ENCODE measurements at places on chromosomes 4 and X.

DNA sequence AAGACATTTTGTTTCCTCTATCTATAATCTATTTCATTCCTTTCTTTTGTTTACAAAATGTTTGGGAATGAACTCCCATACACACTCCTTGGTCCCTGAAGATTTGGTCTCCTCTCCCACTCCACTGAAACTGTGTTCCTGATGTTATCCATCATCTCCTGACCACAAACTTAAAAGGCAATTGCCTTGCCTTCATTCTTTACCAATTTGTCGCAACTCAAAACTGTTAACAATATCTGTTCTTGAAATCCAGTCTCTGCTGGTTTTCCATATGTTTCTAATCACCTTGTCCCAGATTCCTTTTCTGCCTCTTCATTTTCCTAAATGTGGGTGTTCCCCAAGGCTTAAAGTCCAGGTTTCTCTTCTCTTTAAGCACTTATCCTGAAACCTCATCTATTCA is 262.2 kb upstream of the TTC29 start:
- DNase-seq: no peak

DNA sequence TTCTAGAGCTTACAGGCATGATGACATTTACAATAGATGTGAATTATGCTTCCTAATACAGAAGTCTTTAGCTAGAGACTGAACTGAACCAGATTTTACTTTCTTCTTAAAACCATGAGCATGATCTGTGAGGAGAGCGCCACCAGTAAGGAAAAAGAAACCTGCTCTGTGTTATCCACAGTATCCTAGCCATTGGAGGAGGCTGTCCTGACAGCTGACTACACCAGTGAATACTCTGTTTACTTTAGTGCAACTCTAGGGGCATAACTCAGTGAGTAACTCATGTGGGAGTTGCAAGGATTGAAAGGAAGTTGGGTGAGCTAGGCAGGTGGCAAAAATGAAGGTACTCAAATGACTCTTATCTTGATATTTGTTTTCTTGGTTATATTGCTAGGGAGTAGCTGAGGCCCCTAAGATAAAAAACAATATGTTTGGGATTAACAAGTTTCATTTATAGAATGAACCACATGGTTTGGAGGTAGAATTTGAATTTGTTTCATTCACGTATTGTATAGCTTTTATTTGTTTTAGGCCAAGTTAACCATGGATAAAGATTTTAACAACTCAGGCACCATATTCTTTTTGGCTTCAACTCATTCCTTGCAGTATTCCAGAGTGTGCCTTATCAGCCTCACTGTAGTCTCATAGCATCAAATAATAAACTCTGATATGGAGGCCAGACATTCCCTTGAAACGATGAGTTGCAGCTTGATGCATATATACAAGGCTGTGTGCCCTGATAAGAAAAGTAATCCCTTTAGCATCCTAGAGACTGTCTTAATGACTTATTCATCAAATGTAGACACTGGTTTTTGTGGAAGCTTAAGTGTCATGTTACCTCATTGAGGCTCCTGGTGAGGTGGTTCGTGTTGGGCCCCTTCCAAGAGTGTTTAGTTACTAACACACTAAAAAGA is 2.5 kb downstream of the BMP3 start:
- DNase-seq: no peak

GRCh38 chrX:2875798-2876399 is 47.2 kb downstream of the GYG2 start:
- DNase-seq: peak; percentile 15

GRCh38 chr4:12116009-12116552 is 687.4 kb upstream of the HS3ST1 start:
- peak; percentile 26 for DNase-seq

GRCh38 chrX:149903889-149904748 is 23.1 kb downstream of the MAGEA8 start:
- peak; percentile 38 for DNase-seq

GRCh38 chr4:1579001-1579900 is 104.9 kb downstream of the FAM53A start:
- peak; percentile 88 for DNase-seq

- DNase-seq: no peak
These were observed 84.0 kb downstream of the PHKA2 start for GRCh38 chrX:18899796-18900380.

DNA sequence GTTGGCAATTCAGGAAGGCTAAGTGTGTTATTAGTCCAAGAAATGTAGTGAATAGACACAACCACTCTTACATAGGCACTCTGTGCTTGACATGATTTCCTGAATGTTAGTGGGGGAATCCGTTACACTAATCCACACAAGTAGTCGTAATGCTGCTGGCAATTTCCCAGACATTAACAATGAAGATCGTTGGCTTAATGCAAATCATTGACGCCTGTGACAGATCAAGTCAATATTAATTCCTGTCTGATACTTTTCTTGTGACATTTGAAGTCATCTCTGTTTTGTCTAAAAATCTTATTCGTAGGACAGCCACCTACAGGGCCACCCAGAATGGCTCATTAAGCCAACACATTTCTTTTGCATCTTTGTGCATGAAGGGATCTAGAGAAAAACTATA is 939.1 kb upstream of the FTHL17 start:
- no peak for DNase-seq

DNA sequence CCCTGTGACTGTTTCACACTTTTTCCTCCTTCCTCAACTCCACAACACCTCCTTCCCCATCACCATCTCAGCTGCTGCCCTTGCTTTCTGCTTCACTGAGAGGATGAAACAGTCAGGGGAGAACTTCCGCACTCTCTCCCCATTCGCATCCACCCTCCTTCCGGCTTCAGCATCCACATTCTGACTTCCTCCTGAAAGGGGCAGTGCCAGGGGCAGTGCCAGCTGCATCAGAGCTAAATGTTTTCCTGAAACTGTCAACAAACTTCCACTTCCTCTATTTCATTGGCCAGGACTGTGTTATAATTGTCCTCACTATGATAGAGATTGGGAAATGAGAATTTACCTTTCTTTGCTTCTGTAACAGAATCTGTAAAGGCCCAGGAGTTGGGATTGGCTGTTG is 18.2 kb upstream of the RASL11B start:
- peak; percentile 53 for DNase-seq

DNA sequence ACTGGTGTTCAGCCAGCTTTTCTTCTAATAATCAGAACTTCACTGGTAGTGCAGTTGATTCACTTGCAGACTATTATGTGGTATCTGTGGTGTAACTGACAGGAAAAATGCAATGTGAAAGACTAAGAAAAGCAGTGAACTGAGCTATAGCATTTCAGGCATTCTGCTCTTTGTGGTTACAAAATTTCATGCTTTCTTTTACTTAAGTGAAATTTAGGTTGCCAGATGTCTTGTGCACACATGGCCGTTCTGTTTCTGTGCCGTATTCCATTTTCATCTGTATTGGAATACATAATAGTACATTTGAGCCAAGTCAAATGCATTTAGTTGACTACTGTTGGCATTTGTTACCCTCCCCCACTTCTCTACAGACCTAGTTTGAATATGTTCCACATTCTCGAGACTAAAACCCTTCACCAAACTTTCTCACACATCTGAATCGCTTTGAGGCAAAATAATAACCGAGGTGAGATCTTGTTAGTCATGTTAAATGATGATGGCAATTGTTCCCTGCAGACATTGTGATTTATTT is 8.2 kb downstream of the RTL3 start:
- no peak for DNase-seq

DNA sequence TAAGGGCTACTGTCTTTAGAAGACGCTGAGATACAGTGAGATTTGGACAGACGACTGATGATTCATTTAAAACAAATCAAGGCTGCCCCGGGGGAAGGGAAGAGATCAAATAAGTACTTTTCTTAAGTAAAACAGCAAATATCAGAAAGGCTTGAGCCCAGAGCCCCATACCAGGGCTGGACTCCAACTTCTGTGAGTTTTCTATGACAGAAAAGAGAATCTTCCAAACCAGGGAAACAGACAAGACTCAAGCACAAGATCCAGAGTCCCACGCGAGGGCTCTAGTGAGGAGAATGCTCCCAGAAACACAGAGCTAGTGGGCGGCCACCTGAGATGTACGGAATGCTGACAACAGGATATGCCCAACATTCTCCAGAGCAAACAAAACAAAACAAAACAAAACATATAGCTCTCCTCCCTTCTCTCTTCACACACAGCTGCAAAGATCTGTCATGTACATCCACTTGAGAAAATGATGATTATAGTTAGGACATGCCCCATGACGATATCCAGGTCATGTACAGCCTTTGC is 13.1 kb downstream of the ACSL1 start:
- no peak for DNase-seq
